ENCODE measurements at places on chromosomes 12 and 14.

DNA sequence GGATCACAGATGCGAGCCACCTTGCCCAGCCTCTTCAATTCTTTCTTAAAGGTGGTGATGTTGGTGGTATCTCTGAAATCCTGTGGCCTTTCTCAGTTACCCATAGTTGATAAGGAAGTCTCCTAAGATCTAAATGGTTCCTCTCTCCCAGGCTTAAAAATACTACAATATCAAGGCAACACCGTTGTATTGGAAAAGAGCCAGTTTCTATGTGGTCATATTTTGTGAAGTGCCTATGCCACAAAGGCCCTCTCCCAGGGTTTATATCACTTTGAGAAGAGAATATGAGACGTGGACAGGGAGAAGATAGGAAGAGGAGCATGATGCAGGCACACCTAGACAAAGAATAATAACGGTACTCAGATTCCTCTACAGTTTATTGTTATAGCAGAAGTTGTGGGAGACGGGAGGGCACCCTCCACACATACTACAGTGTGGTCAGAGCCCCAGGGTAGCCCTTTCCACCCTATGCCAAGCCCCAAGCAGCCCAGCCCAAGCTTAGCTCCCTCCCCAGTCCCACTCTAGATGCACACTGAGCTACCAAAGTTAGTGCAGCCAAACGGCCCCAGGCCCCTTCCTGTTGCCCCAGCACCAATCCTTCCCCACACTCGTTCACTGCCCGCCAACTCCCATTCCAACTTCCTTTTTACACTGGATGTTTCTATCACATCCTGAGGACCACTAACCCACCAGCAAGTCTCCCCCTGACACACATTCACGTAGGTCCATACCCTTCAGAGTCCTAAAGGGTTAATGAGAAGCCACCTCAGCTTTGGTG, 8.3 kb downstream of the NDRG2 start:
- no peak for DNase-seq

DNA sequence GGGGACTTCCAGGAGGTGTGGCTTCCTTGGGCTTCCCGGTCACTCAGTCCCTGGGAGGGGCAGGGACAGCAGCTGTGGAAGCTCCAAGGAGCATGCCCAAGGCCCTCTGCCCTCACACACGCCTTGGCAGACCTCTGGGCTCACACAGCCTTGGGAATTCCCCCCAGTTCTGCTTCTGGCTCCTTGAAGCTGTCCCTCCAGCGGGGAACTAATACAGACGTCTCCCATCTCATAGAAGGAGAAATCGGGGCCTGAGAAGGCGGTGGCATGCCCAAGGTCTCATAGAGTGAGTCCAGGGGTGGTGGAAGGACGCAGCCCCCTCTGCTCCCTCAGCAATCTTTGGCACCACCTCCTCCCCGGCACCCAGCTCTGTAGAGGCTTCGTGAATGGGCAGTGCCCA, 15.7 kb upstream of the TMEM119 start:
- no peak for DNase-seq

GRCh38 chr14:56608689-56609088, 29.1 kb downstream of the TMEM260 start:
- DNase-seq = no peak

DNA sequence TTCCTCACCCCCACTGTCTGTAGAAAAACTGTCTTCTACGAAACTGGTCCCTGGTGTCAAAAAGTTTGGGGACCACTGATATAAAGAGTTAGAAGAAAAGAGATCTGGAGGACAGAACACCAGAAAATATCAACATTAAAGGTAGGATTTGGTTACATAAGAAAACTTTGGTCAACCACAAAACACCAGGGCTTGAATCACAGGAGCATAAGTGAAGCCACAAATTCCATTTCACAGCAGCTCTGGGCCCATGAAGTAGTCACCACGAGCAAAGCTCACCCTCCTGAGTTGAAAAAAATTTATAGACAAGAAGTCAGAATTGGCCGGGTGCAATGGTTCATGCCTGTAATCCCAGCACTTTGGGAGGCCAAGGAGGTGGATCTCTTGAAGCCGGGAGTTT, 19.4 kb downstream of the RALGAPA1 start:
- no peak for DNase-seq

GRCh38 chr12:89781156-89781555, 72.5 kb upstream of the ATP2B1 start:
- no peak for DNase-seq

DNA sequence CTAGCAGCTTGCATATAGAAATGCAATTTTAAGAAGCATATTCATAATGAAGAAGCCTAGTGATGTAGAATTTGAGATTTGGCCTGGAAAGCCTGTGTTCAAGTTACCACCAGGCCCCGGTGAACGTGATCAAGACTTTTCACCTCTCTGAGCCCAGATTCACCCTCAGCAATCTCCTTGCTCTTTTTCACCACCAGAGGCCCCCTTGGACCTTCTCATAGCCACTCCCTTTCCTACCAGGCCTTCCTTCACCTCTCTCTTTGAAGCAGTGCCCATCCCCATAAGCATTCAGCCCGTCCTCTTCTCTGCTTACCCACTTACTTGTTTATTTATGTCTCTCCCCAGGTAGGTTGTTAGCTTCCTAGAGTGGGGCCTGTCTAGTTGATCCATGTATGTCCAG, 1280.9 kb downstream of the AACS start:
- no peak for DNase-seq

- DNase-seq = no peak
Measured at GRCh38 chr12:95943330-95943842, at the start of gene AMDHD1. Gene AMDHD1 (plus strand): TSS chr12:95943331. CDS start chr12:95943399, 68 bp downstream.

- DNase-seq = no peak
Measured at GRCh38 chr12:130981074-130981742, 27.5 kb downstream of the ADGRD1 start.

Measured in HS-27A (cell line).